ENCODE measurements at places on chromosomes 7 and 10.
A peak's percentile ranks its signal among the peaks of the same experiment; 100 is the strongest.

DNA sequence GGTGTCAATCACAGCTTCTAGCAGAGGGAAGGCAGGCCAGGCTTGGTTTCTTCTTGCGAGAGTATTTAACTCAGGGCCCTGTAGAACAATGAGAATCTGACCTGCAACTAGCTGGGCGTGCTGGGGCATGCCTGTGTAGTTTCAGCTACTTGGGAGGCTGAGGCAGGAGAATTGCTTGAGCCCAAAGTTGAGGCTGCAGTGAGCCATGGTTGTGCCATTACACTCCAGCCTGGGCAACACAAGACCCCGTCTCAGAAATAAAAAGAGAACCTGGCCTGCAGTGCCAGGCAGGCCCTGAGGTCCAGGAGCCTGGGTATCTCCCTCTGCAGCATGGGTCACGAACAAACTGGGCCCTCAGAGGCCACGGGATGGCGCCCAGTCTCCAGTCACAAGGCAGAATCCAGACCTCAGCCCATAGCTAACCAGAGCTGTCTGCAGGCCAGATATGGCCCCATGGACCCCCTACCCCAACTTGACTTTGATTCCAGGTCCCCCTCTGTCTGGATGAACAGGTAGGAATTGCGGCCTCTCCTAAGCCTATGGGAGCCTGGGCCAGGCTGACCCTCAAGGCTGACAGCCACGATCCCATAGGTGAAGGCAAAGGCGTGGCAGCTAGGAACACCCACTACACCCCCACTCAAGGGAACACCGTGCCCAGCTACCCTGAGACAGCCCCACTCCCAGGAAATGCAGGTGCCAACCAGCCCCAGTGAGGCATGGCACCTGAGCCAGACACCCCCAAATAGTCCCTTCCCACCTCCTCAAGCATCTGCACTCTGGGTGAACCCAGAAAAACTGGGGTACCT lies 102.7 kb upstream of the TNRC18 start:
- DNase-seq, result peak; percentile 38

- no peak for DNase-seq
Observed at GRCh38 chr7:158302274-158303070, 285.2 kb downstream of the PTPRN2 start.

- peak; percentile 23 for DNase-seq
Observed at GRCh38 chr10:11881477-11882417, 58.6 kb downstream of the PROSER2 start.

DNA sequence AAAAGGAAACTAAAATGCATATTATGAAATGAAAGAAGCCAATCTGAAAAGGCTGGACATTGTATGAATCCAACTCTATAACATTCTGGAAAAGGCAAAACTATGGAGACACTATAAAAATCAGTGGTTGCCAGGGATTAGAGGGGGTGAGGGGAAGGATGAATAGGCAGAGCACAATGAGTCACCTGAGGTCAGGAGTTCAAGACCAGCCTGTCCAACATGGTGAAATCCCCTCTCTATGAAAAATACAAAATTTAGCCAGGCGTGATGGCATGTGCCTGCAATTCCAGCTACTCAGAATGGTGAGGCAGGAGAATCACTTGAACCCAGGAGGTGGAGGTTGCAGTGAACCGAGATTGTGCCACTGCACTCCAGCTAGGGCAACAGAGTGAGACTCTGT lies 324.8 kb upstream of the PHYHIPL start:
- peak; percentile 19 for DNase-seq

DNA sequence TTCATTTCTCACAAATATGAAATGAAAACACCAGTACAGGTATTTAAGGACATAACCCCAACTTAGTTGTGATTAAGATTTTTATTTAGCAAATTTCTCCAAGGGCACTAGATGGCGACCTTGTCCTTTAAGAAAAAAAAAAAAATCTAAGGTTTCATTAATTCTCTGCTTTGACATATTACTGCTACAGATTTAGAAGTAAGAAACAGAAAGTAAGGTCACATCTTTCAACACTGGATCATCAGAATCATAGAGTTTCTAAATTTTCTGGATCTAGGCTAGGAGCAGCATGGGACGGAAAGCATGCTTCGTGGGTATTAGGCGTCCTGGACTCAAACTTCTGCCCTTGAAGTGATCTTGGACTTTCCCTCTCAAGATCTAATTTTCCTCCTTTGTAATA lies 85.5 kb upstream of the PRKG1 start:
- DNase-seq, result peak; percentile 53

GRCh38 chr10:129494740-129495139 lies 27.7 kb downstream of the MGMT start:
- DNase-seq, result no peak

- DNase-seq, result no peak
Observed at GRCh38 chr7:101015626-101016025, 4.3 kb upstream of the MUC17 start.

- no peak for DNase-seq
Observed at GRCh38 chr7:35477609-35478008, 217.3 kb downstream of the HERPUD2 start.
